ENCODE measurements at places on chromosomes 7 and 10.

DNA sequence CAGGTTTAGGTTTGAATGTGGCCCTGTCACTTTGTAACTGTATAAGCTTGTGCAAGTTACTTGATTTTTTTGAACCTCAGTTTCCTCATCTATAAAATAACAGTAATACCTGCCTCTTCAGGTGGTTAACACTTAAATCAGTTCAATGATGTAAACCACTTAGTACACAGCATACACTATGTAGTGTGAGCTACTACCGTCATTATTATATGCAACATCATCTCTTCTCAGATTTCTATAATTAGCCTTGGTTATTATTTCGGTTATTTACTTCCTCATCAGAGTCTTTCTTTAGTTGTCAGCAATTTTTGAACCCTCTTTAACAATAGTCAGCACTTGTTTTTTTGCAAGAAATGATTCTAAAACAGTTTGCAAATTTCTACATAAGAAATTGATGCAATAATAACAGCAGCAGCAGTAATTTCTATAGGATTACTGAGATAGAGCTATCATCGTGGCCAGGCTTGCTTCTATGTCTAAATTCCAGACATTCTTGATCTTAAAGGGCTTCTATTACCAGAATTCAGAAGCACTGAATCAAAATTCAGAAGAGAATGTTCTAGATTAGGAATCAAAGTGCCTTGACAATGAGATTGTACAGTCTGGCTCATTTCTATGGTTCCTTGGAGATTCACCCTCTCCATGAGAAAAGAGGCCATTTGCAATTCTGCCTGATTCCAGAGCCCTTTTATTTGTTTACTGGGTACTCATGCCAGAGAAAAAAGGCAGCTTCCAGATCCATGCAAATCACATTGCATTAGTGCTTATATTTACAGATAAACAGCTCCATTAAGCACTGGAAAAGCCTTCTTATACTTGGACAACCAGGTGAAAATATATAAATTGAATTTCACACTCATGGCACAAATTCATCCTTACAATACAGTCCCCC is 25.0 kb upstream of the WDR11 start:
- DNase-seq, result no peak

DNA sequence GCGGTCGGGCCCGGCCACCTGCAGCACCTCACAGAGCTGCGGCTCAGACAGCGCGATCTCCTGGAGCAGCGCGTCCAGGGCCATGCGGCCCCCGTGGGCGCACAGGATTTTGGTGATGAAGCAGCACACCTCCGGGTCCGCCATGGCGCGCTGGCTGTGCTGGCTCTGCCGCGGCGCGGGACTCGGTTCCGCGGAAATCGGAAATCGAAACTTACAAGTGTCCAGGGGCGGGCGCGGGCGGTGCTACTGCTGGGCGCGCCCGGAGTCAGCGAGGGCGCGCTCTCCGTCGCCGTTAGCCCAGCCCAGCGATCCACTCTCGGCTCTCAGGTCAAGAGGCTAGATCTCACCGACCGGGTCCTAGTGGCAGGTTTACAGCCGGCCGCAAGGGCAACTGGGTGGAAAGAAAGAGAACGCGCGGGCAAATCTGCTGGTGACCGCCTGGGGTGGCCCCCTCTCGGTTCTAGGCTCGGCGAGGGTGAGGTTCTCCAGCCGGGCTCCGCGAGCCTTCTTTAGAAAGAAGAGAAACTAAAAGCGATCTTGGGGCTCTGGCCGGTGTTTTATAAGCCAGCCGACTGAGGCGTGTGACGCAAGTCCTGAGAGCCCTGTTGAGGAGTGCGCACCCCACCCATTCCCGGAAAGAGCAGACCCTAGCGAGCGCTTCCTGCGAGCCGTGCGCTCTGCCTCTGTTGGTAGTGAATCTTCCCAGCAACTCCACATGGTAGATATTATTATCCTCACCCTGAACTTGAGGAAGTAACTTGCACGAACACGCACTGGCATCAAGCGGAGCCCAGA is at the start of gene ZC3HAV1:
TSS of gene ZC3HAV1 (minus strand) at position 533 of the 795 bp plus-strand sequence. CDS start at position 144, 389 bp downstream.
- DNase-seq, result peak; percentile 90

DNA sequence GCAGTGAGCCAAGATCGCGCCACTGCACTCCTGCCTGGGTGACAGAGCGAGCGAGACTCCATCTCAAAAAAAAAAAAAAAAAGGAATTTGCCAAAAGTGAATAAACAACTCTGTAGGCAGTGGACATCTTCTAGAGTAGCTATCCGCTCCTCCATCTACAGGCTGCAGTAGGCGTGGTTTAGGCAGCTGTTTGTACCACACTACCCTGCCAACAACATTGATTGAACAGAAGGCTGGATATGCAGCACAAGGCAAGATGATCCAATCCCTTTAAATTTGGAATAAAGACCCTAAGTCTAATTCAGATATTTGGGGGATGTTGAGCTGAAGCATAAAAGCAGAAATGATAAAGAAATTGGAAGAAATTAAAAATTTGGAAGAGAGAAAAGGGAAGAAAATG is 141.6 kb downstream of the TES start:
- DNase-seq, result no peak

DNA sequence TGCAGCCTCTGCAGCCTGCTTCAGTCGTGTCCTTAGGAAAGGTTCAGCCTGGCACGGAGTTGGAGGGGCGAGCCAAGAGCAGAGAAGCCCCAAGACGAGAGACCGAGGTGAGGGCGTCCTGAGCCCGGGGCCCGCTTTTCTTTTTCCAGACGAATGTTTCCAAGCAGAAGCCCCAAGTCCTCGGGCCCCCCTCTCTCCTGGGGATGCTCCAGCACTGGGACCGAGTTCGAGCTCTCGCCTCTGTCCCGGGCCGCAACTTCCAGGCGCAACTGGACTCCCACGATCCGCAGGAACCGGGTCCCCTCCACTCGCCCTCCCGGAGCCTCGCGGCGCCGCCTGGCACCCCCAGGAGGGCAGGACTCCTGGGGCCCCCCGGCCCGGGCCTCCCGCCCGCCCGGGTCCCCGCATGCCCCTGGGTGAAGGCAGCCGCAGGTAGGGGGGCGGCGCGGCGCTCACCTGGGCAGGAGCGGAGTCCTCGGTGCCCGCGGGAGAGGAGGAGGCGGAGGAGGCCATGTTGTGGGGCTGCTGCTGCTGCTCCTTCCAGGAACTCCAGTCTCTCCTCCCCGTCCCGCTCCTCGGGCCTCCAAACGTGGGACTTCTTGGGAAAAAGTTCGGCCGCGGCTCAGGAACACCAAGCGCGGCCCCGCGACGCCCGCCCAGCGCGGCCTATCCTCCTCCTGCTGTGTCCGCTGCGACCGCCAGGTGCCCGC is 45.3 kb upstream of the CDK1 start:
- peak; percentile 38 for DNase-seq

- no peak for DNase-seq
Observed at GRCh38 chr10:91090761-91091529, 129.5 kb upstream of the PCGF5 start.

GRCh38 chr7:91683823-91684222 is 196.7 kb downstream of the MTERF1 start:
- DNase-seq, result no peak

DNA sequence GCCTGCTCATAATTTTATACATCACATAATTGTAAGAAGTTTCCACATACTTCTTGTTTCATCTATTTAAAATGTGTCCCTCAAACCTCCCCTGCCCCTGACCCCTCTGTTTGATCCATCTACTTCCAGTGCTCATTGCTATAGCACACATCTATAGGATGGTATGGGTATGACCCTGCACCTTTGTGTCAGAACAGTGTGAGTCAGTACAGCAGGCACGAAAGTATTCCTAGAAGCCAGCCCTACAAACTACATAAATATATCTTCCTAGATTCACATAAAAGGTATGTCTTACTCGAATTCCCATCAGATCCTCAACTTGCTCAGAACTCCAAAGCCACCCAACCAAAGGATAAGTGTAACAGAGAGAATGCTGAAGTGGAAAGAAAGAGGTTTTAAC is 25.7 kb upstream of the ING3 start:
- no peak for DNase-seq

DNA sequence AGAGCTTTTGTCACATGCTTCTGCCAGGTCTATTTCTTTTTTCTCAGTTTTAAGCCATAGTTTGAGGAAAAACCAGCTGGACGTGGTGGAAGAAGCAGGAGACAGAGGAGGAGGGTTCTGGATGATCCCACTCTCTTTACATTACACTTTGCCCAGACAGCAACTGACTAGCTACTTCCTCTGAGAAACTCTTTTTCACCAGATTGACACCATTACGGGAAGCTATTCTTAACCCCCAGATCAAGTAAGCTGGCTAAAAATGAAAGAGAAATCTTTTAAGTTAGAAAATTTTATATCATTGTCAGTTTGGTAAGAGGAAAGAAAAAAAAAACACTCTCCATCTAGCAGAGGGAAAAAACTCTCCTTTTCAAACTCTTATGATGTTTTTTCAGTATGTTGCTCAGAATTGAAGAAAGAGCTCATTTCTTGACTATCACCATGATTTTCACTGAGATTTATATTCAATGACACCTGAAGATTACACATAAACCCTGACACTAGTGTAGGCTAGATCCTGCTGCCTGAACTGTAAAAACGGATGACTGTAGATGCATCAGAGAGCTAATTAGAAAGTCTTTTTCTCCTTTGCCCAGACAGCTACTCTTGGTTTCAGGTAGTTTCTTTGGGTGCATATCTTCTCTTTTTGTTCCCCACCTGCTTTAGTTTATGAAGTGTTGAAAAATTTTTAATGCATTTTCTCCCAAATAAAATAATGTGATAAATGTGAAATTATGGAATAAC is 203.1 kb downstream of the TFEC start:
- DNase-seq, result no peak

DNA sequence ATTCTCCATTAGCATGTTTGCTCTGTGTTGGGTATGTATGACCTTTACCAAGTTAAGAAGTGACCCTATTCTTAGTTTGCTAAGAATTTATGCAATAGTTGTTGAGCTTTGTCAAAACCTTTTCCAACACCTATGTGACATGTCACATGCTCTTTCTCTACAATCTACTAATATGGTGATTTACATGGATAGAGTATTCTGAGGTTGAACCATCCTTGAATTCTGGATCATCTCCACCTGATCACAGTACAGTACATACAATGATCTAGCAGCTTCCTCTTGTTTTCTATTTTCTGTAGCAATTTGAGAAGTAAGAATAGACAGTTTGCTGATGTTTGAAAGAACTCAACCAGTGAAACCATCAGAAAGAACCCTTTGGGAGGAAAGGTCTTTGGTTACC is 101.2 kb upstream of the PDGFA start:
- no peak for DNase-seq

- no peak for DNase-seq
Observed at GRCh38 chr7:128259131-128260061, 18.3 kb downstream of the LEP start.

DNA sequence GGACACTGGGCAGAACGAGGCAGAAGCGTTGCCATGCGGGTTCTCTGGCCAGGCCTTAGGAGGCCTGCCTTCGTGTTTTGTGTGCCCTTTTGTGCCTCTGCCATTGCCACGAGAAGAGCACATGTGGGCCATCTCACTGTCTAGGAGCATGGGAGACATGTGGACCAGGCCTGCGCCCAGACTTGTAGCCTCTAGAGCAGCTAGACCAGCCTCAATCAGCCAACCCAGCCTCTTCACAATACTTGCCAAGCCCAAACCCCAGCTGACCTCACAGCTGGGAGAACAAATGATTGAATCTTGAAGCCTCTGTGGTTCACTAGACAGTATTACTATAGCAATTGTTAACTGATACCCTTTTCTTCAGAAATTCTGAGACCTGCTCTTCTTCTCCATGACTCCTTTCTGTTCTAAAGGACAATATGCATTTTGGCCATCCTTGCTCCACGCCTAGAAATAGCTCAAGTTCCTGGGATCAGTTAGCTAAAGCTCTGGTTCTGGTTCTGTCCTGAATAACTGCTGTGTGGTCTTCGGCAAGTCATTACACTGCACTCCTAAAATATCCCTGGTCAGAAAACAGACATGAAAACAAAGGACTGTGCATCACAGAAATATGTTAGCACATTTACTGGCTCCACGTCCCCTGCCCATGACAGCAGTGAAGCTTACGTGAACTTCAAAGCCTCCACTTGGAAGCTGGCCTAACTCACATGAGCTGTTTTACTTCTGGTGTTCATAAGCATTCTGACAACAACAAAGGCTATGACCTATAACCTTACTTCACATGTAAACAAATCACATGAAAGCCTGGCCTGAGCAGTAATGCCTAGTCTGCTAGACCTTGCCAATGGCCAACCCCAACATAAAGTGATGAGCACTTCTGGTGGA is 72.3 kb upstream of the MKRN1 start:
- DNase-seq, result no peak

DNA sequence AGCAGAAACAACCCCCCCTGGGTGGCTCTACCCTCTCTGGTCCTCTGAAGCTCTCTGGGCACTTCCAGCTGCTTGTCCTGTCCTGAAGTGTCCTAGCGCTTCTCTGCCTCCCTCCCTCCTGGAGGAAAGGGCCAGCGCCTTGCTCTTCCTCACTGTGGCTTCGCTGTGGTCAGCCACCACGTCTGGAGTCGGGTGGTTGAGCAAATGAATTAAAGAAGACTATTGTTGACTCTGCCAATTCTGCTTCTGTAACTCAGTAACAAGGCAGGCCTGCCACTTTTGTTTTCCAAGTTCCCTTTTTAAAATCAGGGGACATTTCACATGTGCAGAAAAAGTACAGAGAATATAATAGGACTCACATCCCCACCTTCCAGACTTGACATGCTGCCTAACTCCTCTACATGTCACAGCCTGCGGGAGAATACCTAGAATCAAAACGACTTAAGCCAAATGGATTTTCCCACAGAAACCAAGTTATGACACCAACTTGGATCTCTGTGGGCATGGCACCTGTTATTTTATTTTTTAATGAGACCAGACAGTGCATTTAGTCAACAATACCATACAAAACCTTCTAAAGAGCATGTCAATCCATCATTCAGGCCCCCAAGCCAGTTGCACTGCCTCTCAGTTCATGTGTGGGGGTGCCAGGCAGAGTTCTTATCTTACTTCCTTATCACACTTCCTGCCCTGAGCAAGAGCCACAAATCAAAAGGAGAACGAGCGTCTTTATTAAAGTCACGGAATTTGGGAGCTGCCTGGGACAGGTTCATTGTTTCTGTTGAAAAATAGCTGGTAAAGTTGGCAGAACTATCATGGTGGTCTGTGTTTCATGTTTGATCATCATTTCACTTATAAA is 6.8 kb downstream of the FFAR4 start:
- DNase-seq, result no peak

GRCh38 chr7:158431941-158432347 is 155.7 kb downstream of the PTPRN2 start:
- DNase-seq, result no peak

DNA sequence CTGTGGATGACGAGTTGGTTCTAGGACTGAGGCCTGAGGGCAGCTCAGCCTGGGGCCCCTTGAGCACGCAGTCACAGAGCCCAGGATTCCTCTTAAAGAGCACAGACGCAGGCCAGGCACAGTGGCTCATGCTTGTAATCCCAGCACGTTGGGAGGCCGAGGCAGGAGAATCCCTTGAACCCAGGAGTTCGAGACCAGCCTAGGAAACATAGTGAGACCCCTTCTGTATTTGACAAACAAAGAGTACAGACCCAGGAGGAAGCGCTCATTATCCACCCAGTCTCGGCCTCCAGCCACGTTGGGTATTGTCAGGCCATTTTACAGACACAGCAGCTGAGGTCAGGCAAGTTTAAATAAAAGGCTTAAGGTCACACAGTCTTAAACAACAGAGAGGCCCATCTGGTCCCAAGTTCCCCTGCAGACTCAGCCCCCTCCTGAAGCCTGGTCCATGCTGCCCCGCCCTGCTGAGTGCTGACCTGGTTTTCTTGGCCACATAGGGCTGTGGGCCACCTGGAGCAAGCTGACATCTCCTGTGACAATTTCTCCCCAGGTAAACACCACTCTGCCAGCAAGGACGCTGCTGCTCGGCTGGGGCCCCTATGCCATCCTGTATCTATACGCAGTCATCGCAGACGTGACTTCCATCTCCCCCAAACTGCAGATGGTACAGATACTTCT is 12.6 kb downstream of the RGR start:
- DNase-seq, result no peak

Data from effector memory CD8-positive, alpha-beta T cell (primary cell).